ENCODE measurements at places on chromosomes 5 and 9. TPM values are rescaled to one million over a fixed set of nuclear protein-coding genes. Genes with fewer than 3 reads are reported as not detected.

The PCAT7 gene
- total RNA-seq: 7.4 TPM

The RANBP17 gene
- 27.4 TPM for total RNA-seq

The STOML2 gene
- total RNA-seq: 210 TPM

The ANKRD55 gene
- not detected for total RNA-seq

The ZNF618 gene
- 22.0 TPM for total RNA-seq

The SV2C gene
- total RNA-seq: 0.05 TPM

The CBY3 gene
- total RNA-seq: 0.37 TPM

DNA sequence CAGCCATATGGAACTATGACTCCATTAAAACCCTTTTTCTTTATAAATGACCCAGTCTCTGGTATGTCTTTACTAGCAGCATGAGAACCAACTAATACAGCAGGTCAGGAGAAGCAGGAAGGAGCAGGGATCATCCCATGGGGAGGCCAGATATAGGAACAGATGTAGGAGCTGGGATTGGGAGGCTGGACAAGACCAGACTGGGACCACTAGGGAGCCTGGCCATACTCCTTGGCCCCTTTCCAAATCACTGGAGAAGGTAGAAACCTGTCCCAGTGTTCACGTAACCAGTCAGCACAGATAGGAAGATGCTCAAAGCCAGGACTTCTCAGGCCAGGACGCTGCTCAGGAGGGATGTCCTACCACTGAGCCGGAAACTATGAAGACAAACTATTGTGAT is 95.5 kb downstream of the LMX1B start:
- peaks cover 17% of the 10 kb centered on the region for H3K4me1 ChIP-seq
- no peak overlapping the region for H3K27ac ChIP-seq
- H3K4me3 ChIP-seq: no peak overlapping the region

- no peaks in the 10 kb centered on the region for H3K27me3 ChIP-seq
- H3K36me3 ChIP-seq: no peaks in the 10 kb centered on the region
- H3K4me3 ChIP-seq: peak overlapping the region; percentile 73
- peak overlapping the region; percentile 99 for H3K27ac ChIP-seq
Observed at GRCh38 chr9:83920469-83920926, 734 bp downstream of the KIF27 start.

- no peak overlapping the region for H3K27ac ChIP-seq
- H3K4me1 ChIP-seq: no peaks in the 10 kb centered on the region
- no peak for DNase-seq
- no peaks in the 10 kb centered on the region for H3K27me3 ChIP-seq
Observed at GRCh38 chr9:89207026-89207425, 28.4 kb upstream of the SHC3 start.

DNA sequence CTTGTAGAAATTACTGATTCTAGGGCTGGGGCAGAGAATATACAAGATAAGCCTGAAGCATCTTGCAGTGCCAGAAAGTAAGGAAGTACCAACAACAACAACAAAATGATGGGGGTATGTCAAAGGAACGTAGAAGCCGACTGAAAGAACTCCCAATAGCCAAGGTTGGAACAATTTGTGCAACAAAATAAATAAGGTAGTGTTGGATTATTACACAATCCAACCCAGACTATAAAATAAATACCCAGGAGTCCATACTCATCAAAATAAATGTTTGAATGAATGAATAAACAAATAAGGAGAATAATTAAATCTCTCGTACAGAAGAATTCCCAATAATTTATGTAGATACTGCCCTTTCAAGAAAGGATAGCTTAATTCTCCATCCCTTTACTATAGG is 31.1 kb upstream of the GNAQ start:
- H3K4me3 ChIP-seq: no peak overlapping the region
- H3K36me3 ChIP-seq: peaks cover 24% of the 10 kb centered on the region
- DNase-seq: no peak
- peaks cover 6% of the 10 kb centered on the region for H3K27me3 ChIP-seq
- H3K4me1 ChIP-seq: no peaks in the 10 kb centered on the region

DNA sequence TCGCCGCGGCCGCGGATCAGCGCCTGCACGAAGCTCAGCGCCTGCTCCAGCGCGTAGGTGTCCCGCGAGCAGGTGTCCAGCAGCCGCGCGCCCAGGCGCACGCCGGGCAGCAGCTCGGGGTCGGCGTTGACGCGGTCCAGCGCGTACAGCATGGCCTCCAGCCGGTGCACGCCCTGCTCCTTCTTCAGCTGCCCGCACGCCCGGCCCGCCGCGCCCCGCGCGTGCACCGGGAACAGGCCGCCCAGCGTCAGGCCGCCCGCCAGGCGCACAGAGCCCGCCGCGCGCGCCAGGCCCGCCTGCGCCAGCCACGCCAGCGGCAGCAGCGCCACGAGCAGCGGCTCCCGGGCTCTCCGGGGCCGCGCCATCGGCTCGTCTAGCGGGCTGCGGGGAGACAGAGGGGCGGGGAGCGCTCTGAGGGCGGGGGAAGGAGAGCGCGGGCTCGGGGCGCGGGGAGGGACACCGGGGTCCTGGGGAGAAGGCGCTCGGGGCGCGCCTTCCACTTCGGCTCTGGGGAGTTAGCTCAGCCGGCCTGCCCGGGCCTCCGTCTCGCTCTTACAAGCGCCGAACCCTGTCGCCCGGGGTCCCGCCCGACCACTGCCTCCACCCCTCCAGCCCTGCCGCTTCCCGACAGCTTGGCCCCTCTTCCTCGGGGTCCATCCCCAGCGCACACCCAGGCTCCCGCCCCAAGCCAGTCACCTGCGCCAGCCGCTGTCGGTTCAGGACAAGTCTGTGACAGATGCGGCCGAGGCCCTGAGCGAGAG is at the start of gene GRM6:
GRM6 (minus strand) TSS at position 741 of the 761 bp plus-strand sequence; CDS start at position 365, 376 bp downstream.
- H3K27ac ChIP-seq: no peak within 1 kb of the TSS
- peak; percentile 61 for DNase-seq
- peaks cover 64% of the 10 kb centered on the region for H3K27me3 ChIP-seq
- peaks cover 3% of the 10 kb centered on the region for H3K36me3 ChIP-seq
- H3K4me3 ChIP-seq: peak within 1 kb of the TSS; percentile 64

- DNase-seq: no peak
- peak overlapping the region; percentile 89 for H3K4me3 ChIP-seq
- peaks cover 38% of the 10 kb centered on the region for H3K4me1 ChIP-seq
- H3K36me3 ChIP-seq: no peaks in the 10 kb centered on the region
- H3K27ac ChIP-seq: 0 out of 2 replicates have a peak overlapping the region, but pooled peaks have one; percentile 32
Observed at GRCh38 chr5:5420251-5420650, 2.2 kb upstream of the ICE1 start.

DNA sequence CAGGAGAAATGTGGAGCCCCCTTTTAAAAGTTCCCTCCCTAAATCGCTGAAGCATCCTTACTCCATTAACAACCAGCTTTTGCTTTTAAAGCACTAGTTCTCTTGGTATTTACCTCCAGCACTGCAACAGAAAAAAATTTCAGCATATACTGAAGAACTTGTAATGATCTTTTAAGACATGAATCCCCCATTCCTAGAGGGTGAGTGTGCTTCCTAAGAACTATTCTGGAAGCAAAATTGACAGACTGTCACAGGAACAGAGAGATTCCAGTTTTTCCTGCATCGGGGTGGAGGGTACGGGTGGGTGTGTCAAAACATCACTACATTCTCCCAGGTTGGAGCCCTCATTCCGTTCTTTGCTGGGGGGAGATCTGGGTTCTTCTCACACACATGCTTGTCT is 151.9 kb downstream of the EBF1 start:
- H3K4me1 ChIP-seq: peaks cover 34% of the 10 kb centered on the region
- DNase-seq: no peak
- peaks cover 5% of the 10 kb centered on the region for H3K36me3 ChIP-seq

GRCh38 chr5:154384480-154385235 is 61.1 kb upstream of the SAP30L start:
- no peak for DNase-seq
- peaks cover 12% of the 10 kb centered on the region for H3K4me1 ChIP-seq
- H3K27me3 ChIP-seq: no peaks in the 10 kb centered on the region
- no peak overlapping the region for H3K4me3 ChIP-seq
- peaks cover 31% of the 10 kb centered on the region for H3K36me3 ChIP-seq

- H3K4me3 ChIP-seq: no peak overlapping the region
- H3K27ac ChIP-seq: no peak overlapping the region
- H3K4me1 ChIP-seq: 0 out of 2 replicates have a peak, but pooled peaks cover 4% of the 10 kb centered on the region
- no peak for DNase-seq
- peaks cover 4% of the 10 kb centered on the region for H3K36me3 ChIP-seq
Observed at GRCh38 chr9:19598722-19599121, 189.9 kb downstream of the ACER2 start.

DNA sequence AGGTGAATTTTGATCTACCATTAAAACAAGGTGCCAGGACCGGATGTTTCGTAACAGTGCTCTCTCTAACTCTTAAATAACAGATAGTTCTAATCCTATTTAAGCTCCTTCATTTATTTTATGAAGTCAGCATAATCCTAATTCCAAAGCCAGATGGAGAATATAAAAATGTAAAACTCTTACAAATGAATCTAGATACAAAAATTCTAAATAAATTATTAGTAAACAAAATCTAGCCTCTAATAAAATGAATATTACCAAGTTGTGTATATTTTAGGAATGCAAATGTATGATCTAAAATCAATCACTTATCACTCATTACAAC is 32.4 kb upstream of the IL33 start:
- H3K27ac ChIP-seq: peak overlapping the region; percentile 92
- peaks cover 26% of the 10 kb centered on the region for H3K4me1 ChIP-seq
- no peak for DNase-seq

DNA sequence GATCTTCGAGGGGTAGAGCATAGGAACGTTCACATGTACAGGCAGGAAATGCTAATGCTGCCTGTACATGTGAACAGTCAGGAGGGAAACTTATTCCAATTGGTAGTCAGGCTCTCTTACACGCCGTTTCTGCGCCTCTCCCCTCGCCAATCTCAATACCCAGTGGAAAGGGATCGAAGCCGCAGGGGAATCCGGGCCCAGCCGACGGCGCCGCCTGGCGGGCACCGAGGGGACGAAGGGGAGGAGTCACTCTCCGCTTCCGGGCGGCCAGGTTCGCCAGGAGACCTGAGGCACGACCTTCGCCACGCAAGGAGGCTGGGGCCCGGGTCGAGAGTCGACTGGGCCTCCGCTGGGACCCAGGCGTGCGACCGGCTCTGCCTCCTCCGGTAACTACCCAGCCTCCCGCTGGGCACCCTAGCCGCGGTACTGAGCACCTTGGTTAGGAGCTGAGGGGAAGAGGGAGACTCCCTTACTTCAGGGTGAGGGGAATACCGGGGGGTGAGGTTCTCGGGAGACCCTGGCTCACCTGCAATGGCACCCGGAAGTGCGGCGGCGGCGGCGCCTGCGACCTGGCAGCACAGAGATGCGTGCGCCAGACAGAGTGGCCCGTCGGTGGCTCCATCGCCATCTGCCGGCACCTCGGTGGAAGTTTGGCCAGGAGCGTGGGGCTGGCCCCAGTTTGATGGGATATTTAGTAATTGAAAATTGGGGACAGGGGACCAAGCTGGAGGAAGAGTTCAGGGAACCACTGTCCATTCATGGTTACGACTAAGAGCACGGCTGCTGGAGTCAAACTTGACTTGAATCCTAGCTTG is at the start of gene PIGO:
PIGO (minus strand) TSS at position 557 of the 815 bp plus-strand sequence. CDS start 1,026 bp downstream, outside the sequence.
- DNase-seq: peak; percentile 91
- peak within 1 kb of the TSS; percentile 85 for H3K4me3 ChIP-seq
- peak within 1 kb of the TSS; percentile 92 for H3K27ac ChIP-seq
- H3K4me1 ChIP-seq: no peaks in the 10 kb centered on the region
- H3K36me3 ChIP-seq: peaks cover 24% of the 10 kb centered on the region

GRCh38 chr5:129541051-129541450 is 81.0 kb downstream of the ADAMTS19 start:
- no peak overlapping the region for H3K4me3 ChIP-seq
- no peak for DNase-seq
- no peaks in the 10 kb centered on the region for H3K27me3 ChIP-seq
- peaks cover 8% of the 10 kb centered on the region for H3K4me1 ChIP-seq
- no peak overlapping the region for H3K27ac ChIP-seq

DNA sequence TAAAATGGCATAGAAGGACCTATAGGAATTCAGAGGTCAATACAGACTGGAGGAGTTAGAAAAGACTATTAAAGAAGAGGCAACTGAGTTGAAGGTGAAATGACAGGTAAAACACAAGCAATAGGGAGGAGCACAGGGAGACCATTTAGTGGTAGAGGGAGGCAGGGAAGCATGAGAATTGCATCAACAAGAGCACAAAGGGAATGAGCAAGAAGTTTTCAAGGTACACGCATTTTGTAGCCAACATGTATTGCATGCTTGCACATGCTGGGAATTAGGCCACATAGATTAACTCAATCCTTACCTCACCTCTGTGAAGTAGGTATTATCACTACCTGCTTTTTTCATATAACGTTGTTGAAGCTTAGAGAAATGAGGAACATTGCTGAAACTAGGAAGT is 42.3 kb downstream of the PLPP1 start:
- H3K36me3 ChIP-seq: peaks cover 6% of the 10 kb centered on the region
- H3K27me3 ChIP-seq: no peaks in the 10 kb centered on the region
- DNase-seq: no peak
- H3K4me1 ChIP-seq: peaks cover 52% of the 10 kb centered on the region
- peak overlapping the region; percentile 75 for H3K27ac ChIP-seq

DNA sequence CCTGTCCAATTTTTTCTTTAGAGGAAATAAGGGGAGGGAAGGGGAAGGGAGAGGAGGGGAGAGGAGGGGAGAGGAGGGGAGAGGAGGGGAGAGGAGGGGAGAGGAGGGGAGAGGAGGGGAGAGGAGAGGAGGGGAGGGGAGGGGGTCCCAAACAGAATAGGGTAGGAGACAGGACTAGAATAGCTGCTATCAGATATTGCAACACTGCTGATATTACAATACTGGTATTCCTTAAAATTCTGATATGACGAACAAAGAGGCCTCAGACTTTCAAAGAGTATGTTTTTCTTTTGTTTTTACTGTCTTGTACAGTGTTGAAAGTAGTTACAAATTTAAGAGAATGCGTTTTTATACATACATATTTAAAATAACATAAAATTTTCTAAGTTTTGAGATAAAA is 67.5 kb downstream of the RICTOR start:
- H3K27me3 ChIP-seq: no peaks in the 10 kb centered on the region
- no peak overlapping the region for H3K4me3 ChIP-seq
- no peak for DNase-seq
- H3K4me1 ChIP-seq: peaks cover 12% of the 10 kb centered on the region
- H3K27ac ChIP-seq: no peak overlapping the region
- H3K36me3 ChIP-seq: peaks cover 18% of the 10 kb centered on the region

GRCh38 chr5:64144425-64145215 is 21.0 kb upstream of the RNF180 start:
- H3K4me1 ChIP-seq: no peaks in the 10 kb centered on the region
- no peaks in the 10 kb centered on the region for H3K27me3 ChIP-seq
- H3K27ac ChIP-seq: no peak overlapping the region
- no peak for DNase-seq
- H3K36me3 ChIP-seq: no peaks in the 10 kb centered on the region

DNA sequence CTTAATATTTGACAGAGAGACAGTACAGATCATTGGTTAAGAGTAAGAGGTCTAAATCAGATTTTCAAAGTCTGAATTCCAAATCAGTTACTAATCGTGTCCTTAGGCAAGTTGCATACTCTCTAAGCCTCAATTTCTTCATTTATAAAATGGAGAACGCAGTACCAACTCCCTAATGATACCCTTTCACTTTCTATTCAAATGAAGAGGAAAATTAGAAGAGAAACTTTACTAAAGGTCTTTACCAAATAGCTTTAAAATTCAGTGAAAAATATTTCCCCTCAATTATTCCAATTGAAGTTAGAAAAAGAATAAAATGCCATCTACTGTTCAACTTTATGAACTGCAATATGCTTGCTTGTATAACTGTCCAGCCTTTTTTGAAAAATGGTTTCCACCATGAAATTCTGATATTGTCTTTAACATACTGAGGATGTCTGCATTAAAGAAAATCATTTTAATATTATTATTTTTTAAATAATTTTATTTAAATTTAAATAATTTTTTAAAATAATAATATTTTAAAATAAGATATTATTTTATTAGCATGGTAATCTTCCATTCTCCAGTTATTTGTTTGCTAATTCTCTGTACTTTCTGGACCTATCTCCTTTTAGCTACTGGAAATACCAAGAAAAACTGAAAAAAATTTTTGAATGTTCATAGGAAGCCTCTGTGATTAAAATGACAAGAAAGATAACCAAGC is 36.0 kb downstream of the POC5 start:
- peaks cover 8% of the 10 kb centered on the region for H3K36me3 ChIP-seq
- no peak overlapping the region for H3K27ac ChIP-seq
- no peaks in the 10 kb centered on the region for H3K27me3 ChIP-seq
- DNase-seq: no peak
- H3K4me1 ChIP-seq: no peaks in the 10 kb centered on the region
- no peak overlapping the region for H3K4me3 ChIP-seq
